ENCODE measurements at places on chromosomes 12 and 14.

GRCh38 chr12:44654646-44655639 lies 221.2 kb downstream of the NELL2 start:
- DNase-seq, result peak; percentile 53

DNA sequence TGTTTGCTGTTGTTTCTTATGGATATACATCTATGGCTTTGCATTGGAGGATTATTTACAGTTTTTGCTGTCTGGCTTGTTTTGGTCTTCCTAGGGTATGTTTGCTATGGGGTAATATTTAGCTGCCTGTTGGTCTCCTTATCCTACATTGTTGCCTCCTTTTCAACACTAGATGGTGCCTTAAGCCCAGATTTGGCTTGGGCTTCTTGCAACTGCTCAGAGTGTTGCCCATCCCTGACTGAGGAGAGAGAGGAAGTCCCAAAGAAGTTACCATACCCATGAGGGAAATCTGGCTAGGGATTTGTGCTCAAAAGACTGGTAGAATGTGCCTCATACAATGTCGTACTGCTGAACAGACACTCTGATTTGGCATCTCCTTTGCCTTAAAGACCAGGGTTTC lies 94.6 kb upstream of the MUCL1 start:
- no peak for DNase-seq

GRCh38 chr14:97277711-97278110 lies 480.5 kb downstream of the VRK1 start:
- no peak for DNase-seq

DNA sequence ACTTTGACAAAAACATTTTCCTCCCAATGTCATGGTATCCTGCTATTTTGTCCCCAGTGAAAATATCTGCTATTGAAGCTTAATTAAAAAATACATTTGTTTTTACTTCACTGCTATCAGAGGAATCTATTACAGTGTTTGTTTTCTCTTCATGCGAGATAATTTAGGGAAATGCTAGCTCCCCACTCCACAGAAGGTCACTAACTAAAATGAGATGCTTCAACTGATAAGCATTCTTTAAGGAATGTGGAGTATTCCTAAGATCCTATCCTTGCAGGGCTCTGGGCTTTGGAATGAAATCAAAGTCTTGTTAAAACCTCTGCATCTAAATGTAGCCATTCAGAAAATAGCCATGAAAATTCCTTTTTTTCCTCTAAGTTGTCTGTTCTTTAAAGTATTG lies 39.5 kb downstream of the PAX9 start:
- no peak for DNase-seq
